ENCODE measurements at places on chromosomes 5 and 9.
A peak's percentile ranks its signal among the peaks of the same experiment; 100 is the strongest.

- DNase-seq = no peak
Measured at GRCh38 chr9:94853887-94854286, 127.4 kb downstream of the AOPEP start.

- no peak for DNase-seq
Measured at GRCh38 chr5:172115541-172115982, 72.5 kb downstream of the STK10 start.

DNA sequence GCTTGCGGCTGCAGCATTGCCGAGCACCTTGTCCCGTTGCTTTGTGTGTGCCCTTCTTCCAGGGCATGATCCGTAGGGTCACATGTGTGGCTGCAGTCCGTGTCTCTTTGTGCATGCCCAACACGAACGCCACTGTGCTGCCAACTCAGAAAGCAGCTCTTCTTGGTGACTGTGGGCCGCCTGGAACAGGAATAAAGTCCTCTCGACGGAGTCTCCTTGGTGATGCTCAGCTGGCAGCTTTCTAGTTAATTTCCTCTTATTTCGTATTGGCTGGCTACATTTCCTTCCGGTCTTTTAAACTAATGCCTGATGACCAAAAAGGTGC, 5.8 kb downstream of the EXOC3 start:
- DNase-seq = no peak

GRCh38 chr5:108924457-108924961, 176.8 kb downstream of the FER start:
- DNase-seq = no peak

DNA sequence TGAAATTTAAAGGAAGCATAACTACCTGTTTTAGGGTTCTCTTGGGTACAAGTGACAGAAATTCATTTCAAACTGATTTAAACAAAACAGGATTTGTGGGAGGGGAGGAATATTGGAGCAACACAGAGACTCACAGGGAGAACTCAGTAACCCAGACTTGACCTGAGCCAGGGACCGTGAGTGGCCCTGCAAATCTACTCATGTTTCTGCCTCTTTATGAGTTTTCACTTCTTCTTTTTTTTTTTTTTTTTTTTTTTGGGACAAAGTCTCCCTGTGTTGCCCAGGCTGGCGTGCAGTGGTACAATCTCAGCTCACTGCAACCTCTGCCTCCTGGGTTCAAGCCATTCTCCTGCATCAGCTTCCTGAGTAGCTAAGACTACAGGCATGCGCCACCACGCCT, 405.6 kb upstream of the ZNF608 start:
- no peak for DNase-seq

- DNase-seq = no peak
Measured at GRCh38 chr5:53288511-53288910, 179.0 kb upstream of the MOCS2 start.

GRCh38 chr9:104817437-104817836, 53.5 kb downstream of the NIPSNAP3B start:
- peak; percentile 80 for DNase-seq

DNA sequence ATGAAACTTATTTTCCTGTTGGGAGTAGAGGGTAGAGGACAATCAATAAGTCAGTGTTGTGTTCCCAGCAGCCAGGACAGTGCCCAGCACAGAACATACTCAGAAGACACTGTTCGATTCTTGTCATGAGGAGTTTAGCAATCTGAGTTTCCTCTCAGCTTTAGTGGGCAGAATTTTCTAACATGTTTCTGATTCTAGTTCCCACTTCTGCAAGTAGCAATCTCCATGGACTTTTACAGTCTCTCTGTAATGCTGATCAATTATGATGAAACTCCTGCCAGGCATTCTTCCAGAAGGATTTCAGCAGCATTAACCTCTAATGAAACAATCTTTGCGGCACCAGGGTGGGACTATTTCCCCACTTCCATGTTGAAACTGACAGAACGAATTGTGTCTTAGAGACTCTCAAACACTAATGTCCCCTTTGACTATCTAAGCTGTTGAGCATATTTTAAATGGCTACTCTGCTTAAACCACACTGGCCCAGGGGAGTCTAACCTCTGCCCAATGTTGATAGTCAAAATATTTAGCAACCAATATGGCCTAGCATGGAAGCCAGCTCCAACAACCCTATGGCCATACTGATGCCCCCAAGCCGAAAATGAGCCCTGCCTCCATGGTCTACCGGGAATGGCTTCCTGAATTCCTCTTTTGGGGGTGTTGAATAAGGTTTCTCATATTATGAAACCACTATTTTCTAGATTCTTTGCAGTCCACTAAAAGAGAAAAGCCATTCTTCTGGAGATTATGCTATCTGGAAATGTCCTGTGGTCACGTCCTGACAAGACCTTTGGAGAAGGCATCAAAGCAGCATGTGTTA, 484.3 kb downstream of the BNC2 start:
- DNase-seq = no peak

DNA sequence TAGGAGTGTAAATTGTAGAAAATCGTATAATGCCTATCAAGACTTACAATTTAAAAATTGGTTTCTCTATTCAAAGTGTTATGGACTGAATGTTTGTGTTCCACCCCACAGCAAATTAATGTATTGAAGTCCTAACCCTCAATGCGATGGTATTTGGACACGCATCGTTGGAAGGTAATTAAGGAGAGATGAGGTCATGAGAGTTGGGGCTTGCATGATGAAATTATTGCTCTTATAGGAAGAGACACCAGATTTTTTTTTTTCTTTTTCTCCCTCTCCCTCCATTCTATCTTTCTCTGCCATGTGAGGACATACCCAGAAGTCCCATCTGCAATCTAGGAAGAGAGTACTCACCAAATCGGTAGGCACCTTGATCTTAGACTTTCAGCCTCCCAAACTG, 189.2 kb downstream of the MAN2A1 start:
- DNase-seq = no peak

DNA sequence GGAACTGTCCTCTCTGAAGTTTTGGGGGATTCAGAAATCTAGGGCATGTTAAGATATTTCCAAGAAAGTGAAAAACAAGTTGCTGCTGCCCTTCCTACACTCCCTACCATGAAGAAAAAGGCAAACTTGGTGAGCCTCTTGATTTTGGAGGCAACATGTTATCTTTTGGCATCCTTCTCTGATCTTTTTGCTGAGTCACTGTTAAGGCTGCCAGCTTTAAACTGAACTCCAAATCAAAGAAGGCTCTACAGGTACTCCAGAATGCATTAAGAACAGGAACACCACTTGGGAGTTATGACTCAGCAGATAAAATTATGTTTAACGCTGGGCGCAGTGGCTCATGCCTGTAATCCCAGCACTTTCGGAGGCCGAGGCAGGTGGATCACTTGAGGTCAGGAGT, 24.0 kb downstream of the PCDHB15 start:
- DNase-seq = no peak

GRCh38 chr5:107875833-107876232, 205.1 kb upstream of the EFNA5 start:
- no peak for DNase-seq

- no peak for DNase-seq
Measured at GRCh38 chr5:10109299-10109698, 140.4 kb downstream of the ATPSCKMT start.

- DNase-seq = no peak
Measured at GRCh38 chr9:2027543-2028160, 12.5 kb downstream of the SMARCA2 start.

- DNase-seq = no peak
Measured at GRCh38 chr5:79093762-79094161, 17.8 kb upstream of the BHMT start.

- no peak for DNase-seq
Measured at GRCh38 chr5:72241346-72242003, 78.6 kb downstream of the MRPS27 start.

DNA sequence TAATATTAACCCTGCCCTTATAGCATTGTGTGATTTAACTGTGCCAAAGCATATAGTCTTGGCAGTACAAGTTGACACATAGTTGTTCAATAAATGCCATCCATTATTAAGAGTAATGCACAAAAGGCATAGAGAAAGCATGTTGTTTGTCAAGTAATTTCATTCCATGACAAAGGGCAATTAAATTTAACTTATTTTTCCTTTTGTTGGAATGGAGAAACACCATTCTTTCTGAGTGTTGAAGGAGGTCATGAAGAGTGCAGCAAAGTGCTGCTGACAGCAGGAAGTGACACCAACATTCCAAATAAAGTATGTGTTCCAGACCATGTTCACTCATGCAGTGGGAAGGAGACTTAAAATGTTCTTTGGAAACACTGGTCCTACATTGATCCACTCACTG, 29.1 kb downstream of the ANKDD1B start:
- DNase-seq = no peak

- DNase-seq = no peak
Measured at GRCh38 chr5:135234242-135234641, 164.8 kb downstream of the MACROH2A1 start.

- no peak for DNase-seq
Measured at GRCh38 chr5:40381676-40382363, 297.9 kb upstream of the PTGER4 start.

DNA sequence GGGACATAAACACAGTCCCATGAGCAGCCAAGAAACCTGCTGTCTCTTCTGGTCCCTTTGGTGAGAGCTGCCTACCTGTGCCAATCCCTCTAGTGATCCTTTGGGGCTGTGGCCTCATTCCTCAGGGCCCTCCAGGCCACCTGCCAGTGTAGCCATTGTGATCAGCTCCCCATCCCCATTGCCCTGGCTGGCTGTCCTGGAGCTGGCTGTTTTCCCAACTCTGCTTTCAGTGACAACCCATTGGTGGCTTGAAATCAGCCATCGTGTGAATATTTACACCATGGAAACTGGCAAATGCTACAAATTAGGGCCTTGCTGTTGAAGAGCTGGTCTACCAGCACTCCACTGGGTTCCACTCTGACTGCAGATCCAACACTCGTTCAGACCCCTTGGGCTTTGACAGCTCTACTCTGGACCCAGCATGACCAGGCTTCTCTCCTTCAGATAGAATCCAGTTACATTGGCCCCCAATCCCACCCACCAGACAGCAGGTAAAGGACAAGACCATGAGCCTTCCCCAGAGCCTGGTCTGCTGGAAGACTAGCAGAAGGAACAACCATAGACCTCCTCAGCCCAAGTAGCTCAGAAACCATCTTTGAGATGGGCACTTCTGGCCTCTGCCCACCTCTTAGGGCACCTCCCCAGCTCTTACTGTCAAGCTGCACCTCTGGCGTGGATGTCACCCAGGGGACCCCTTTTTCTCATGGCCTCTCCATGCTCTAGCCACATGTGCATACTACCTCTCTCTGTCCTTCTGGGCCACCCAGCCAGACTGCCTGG, 69.2 kb upstream of the NEK6 start:
- DNase-seq = no peak

DNA sequence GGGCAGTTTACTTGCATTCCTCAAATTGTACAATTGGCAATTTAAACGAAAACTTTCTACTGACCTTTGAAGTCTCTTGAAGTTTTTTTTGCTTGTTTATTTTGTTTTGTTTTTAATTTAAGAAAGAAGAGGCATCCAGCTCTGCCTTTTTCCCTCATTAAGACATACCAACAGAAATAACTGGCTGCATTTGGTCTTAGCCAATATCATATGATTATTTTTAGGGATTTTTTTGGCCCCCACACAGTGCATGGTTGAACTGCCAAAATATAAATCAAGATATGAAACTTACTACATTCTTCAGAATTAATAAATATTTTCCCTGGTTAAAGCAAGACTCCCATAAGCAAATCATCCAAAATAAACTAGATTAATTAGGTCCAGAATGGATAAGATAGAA, 79.4 kb downstream of the ALDH1A1 start:
- DNase-seq = no peak

DNA sequence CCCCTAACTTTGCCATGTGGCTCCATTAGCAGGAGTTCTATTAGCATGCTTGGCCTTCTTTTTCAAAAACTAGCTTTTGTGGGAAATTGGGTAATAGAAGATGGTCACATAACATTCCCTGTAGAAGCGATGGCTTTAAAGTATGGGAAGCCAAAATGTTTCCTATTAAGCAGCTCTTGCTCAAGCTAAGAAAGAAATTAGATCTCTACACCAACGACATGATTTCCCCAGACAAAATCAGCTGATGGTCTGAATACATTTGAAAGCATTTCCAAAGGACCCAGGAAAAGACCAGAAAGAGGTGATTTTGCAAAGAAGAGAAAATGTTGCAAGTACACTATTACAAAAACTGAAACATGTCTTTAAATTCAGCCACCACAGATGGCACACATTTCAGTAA, 4.8 kb upstream of the NFIL3 start:
- no peak for DNase-seq

DNA sequence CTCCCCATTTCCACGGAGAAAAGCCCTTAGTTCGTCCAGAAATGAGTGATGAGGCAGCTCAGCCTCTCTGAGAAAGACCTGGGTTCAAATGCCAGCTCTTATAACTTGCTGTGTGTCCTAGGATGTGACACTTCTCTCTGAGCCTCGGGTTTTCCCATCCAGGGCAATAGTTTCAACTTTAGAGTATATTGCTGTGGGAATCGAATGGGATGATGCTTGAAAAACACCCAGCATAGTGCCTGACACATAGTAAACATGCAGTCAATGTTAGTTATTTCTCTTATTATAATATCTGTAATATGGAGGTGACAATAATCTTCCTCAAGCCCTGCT, 430 bp upstream of the MAPKAP1 start:
- no peak for DNase-seq

DNA sequence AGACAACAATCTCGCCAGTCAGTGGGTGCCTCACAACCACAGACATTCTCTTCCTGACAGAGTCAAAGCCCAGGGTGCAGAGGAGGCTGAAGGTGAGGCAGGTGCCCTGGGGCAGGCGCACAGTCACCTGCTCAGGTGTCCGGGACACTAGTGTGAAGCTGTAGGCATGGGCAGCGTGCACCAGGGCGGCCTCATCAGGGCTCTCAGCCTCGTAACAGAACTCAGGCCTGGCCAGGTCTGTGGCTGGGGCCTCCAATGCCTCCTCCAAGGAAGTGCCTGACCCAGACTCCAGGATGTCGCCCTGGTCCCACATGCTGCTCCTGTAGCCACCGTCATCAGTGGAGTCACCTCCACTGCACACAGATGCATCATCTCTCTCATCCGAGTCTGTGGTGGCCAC, 198.7 kb downstream of the PTTG1 start:
- DNase-seq = no peak

GRCh38 chr5:151127926-151128325, 29.7 kb downstream of the ANXA6 start:
- DNase-seq = no peak

- no peak for DNase-seq
Measured at GRCh38 chr5:173138707-173139106, 5.6 kb upstream of the BNIP1 start.

DNA sequence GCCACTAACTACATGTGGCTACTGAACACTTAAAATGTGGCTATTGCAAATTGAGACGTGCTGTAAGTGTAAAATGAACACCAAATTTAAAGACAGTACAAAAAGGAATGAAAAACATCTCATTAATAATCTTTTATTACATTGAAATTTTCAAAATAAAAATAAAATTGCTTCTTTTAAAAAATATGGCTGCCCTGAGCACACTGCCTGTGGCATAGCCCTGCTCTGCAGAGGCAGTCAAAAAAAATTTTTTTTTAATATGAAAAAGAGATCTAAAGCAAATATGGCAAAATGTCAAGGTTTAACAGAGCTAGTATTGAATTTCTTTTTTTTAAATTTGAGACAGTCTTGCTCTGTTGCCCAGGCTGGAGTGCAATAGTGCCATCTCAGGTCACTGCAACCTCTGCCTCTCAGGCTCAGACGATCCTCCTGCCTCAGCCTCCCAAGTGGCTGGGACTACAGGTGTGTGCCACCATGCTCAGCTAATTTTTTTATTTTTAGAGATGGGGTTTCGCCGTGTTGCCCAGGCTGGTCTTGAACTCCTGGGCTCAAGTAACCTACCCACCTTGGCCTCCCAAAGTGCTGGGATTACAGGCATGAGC, 25.6 kb downstream of the CARNMT1 start:
- DNase-seq = no peak

- no peak for DNase-seq
Measured at GRCh38 chr5:90170261-90170660, 239.3 kb downstream of the CETN3 start.

- DNase-seq = peak; percentile 26
Measured at GRCh38 chr9:126638571-126639132, 24.9 kb downstream of the LMX1B start.
